Stimulated activated CD4-positive, alpha-beta T cell treated with anti-CD3 and anti-CD28 coated beads, Interleukin-12 subunit alpha, Interleukin-12 subunit beta, amount 100 ng/mL, for 4 hours (primary cell): ENCODE measurements at places on chromosomes 6 and 20.

GRCh38 chr6:5078121-5078669 lies 6.9 kb upstream of the PPP1R3G start:
- no peak for DNase-seq

- no peak for DNase-seq
These were observed 128.8 kb upstream of the SIM1 start for GRCh38 chr6:100593522-100593921.

GRCh38 chr6:49551078-49551865 lies 804 bp downstream of the C6orf141 start:
- DNase-seq: no peak

DNA sequence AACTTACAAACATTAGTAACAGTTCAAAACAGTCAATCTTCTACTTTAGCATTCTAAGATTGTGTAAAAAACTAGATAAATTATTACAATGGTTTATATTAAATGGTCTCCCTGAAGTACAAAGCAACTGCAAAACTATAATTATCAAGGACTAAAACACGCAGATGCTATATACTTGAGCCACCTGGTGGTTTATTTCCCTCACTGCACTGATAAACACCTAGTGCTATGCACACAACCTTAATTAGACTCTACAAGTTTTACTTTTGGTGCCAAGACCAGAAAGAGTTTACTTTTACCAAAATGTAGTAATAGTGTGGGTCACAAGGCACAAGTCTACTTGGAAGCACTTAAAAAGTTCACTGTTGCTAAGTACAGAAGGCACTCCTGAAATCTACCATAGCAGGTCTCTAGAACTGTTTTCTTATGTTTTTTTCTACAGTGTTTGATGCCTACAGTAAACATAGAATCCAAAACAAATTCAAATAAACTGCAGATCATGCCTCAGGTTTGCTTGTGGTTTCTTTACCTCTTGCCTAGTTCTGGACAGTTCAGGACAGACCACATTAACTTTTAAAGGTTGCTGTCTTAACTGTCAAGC lies 49.2 kb downstream of the GMDS start:
- no peak for DNase-seq

DNA sequence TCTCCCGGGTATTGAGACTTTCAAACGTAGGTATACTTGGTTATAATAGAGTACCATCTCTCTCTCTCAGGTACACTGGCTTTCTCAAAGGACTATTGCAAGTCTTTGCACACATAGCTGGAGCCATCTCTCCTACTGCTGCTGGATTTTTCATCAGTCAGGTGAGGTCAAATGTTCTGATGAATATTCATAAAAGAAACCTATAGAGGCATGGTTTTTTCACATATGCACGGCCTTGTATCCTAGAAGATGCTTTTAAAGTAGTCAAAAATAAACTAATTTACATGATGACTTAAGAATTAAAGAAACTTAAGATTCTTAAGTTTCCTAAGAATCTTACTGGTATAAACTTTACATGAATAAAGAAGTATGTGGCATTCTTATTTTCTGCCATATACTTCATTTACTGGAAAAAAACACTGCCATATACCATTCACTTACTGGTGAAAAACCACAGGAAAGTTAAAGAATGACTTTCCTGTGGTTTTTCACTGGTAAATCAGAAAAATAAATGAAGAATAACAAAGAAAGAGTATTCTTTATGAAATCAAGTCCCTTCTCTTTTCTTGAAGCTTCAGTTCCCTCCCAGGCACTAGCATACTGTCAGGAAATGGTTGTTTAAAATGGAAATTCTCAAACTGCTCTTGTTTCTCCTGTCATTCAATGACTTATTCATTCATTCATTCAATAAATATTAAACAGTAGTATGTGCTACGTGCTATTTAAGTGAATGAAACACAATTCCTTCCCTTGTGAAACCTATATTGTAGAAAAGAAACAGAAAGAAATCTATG lies 23.5 kb downstream of the SLC17A4 start:
- no peak for DNase-seq

DNA sequence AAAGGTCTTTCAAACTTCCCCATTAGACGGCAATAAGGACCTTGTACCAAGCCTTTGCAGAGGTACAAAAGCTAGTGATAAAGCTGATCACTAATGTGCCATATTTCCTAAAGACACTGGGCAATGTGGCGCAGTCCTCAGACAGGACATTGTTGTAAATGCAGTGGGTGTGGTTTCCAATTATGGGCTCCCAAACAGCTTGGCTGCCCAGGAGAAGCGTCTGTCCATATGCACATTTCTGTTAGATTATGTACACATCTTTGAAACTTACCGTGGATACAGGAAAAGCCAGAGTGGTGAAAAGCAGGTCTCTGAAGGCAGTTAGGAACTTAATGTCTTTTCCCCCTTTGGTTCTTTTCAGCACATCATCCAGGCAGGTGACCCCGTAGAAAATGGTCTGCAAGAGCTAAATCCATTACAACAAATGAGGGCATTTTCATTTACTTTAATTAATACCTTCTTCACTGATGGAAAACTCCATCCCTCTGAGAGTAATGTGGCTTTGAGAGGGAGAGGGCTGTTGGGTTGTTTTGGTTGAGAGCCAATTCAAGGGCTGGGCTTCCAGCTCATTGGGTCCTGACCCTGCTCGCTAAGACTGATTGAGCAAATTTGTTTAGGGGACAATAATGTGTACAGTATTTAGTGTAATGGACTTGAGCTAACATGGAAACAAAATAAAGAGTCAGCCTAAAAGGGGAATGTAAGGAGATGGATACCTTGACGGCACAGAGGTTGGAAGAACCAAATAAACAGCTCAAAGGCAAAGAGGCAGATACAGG lies 10.4 kb downstream of the ADTRP start:
- DNase-seq: no peak

- DNase-seq: no peak
These were observed 43.6 kb downstream of the ADGRF1 start for GRCh38 chr6:46998436-46999017.

- DNase-seq: no peak
These were observed 20.2 kb upstream of the FHL5 start for GRCh38 chr6:96542702-96543101.
